ENCODE measurements at places on chromosomes 5 and 9.

GRCh38 chr5:165370794-165371193 is 1865.4 kb downstream of the MAT2B start:
- DNase-seq, result no peak

DNA sequence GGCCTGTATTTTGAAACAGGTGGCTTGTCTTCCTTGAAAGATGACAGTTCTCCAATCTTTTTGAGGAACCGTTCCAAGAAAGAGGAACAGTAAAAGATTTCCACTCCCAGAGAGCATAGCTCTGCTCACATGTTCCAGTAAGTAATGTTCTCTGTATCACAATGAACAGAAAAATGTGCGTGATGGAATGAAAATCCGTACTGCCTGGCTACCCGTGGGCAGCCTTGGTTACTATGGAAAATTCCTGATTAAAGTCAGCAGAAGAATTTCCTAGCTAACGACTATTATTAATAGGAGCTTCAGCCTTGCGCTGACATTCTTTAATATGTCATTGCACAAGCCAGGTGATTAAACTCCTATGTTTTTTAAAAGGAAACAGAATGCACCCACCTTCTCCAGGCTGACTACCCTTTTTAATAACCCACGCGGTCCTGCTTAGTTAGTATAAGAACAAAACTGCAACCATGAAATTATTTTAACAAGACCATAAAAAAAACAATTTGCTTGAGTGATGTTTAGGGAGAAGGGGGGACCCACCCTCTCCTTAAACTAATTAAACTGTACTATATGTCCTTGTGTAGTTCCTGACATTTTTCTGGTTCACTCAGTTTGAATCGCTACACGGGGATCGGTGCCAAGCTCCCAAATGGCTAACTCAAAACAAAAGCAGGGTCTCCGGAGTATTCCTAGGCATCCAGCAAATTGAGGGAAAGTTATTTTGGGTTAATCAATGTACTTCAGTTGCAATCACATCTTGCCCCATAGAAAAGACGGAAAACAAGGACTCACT is 54.8 kb upstream of the CPEB4 start:
- no peak for DNase-seq

- DNase-seq, result no peak
Measured at GRCh38 chr9:88379352-88379751, 8.9 kb upstream of the SPIN1 start.

DNA sequence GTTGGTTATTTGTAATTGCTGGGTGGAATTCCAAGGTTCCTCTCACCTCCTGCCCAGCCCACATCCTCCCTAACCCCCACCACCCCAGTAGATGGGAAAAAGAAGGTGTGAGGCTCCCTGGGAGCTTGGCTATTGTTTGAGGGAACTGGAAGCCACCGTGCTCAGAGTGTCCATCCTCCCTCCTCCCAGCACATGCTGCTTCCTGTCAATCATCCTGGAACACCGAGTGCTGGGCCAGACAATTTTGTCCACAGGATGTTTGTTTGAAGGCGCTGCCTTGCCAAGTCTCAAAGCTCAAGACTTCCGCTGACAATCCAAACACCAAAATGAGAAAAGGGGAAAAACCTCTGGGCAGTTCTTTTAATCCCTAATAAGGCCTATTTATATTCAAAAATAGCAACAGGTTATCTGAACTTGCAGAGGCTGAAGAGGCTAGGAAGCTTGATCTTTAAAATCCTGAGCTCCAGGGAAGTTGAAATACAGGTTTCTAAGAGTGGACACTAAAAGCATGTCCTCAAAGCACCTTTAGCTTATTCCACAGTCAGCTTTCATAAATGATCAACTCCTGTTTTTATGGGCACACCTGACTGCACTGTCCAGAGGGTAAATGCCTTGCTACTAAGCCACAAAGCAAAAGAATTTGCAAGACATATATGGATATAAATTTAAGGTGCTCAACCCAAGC is 286.7 kb downstream of the NFIB start:
- no peak for DNase-seq

GRCh38 chr5:134874831-134875655 is 872 bp downstream of the TXNDC15 start:
- peak; percentile 9 for DNase-seq

GRCh38 chr5:35954175-35954574 is 15.8 kb upstream of the CAPSL start:
- DNase-seq, result no peak

DNA sequence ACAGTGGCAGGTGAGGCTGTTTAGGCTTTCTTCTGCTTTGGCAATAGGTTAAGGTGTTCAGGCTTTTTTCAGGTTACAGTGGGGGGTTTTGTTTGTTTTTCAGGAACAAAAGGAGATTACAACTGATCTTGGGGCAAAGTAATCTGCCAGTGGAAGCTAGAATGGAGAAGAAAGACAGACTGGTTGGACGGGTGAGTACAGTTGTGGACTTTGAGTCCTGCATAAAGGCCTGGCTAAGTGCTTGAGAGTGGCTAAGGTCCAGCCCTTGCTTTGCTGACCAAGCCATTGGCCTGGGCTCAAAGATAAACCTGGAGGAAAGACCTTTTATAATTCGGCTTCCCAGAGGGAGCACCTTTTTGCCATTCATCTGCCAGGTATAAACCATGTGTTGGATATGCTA is 63.1 kb downstream of the MTMR12 start:
- DNase-seq, result no peak

DNA sequence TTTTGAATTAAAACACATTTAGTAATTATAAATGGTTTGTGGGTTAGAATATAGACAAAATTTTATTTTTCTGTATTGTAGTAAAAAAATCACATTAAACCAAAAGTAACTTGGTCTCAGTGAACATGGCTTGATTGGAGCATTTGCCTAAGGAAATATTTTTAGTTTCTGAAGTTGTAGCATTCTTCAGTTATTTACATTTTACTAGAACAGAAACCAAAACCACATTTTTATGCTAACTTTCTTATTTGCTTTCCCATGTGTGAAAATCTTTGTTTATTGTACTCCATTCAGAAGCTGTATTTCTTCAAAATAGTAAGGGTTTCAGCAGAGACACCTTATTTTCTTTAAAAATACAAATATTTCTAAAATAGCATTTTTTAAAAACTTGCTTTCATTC is 129.9 kb downstream of the SGCD start:
- DNase-seq, result no peak

GRCh38 chr9:69554945-69555344 is 117.2 kb downstream of the APBA1 start:
- no peak for DNase-seq

DNA sequence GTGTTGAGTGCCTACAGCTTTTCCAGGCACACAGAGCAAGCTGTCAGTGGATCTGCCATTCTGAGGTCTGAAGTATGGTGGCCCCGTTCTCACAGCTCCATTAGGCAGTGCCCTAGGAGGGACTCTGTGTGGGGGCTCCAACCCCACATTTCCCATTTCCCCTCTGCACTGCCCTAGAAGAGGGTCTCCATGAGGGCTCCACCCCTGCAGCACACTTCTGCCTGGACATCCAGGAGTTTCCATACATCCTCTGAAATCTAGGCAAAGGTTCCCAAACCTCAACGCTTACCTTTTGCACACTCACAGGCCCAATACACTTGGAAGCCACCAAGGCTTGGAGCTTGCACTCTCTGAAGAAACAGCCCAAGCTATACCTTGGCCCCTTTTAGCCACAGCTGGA is 131.3 kb downstream of the DEPDC1B start:
- no peak for DNase-seq

- DNase-seq, result no peak
Measured at GRCh38 chr5:171721464-171721863, 64.2 kb upstream of the SMIM23 start.

- no peak for DNase-seq
Measured at GRCh38 chr5:882253-883183, 10.1 kb downstream of the BRD9 start.

- DNase-seq, result no peak
Measured at GRCh38 chr5:132019337-132019736, 7.9 kb upstream of the ACSL6 start.

Data from activated CD4-positive, alpha-beta T cell treated with anti-CD3 and anti-CD28 coated beads for 24 hours (primary cell).